ENCODE measurements at places on chromosomes 3 and 15.

- DNase-seq: no peak
Observed at GRCh38 chr15:44812029-44812517, 75.7 kb downstream of the TRIM69 start.

DNA sequence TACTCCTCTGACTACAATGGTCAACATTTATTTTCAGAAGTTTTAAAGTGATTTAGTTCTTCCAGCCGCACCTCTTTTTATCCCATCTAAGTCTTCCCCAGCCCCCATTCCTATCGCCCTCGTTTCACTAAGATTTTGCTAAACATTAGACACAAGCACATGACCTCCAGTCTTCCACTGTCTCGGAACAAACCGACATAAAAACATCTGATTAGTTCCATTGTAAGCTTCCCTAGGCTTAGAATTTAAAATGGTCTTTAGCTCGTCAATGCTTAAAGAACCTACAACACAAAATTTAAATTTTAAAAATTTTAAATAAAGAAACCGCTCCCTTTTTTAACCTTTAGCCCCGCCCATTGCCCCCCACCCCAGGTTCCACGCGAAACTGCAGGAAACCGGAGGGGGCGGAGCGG, 284 bp upstream of the TSC22D2 start:
- no peak for DNase-seq

DNA sequence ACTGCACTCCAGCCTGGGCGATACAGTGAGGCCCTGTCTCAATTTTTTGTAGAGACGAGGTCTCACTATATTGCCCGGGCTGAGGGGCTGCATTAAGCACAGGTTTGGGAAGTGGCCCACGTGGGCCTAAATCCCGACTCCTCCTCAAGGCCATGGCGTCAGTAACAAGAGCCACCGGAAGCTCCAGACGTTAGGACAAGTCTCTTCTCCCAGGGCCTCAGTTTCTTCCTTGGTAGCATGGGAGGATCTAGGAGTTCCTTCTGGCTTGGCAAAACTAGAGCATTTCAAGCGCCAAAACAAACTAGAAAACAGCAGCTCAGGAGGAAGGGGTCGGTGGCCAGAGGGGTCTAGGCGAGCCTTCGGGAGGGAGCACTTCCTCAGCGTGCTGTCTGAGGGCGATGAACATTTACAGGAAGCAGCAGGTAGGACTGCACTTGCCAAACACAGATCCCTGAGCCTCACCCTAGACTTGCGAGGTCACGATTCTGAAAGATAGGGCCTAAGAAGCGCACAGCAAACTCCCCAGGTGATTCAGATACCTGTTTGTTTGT, 536 bp downstream of the SNAPC5 start:
- DNase-seq: no peak

- DNase-seq: no peak
Observed at GRCh38 chr15:76756381-76756780, 148.8 kb downstream of the SCAPER start.

- DNase-seq: no peak
Observed at GRCh38 chr3:13042127-13042701, 31.0 kb downstream of the IQSEC1 start.

GRCh38 chr3:154102225-154102624, 19.0 kb upstream of the ARHGEF26 start:
- DNase-seq: no peak

- DNase-seq: no peak
Observed at GRCh38 chr3:162525771-162526170, 1029.2 kb downstream of the OTOL1 start.

DNA sequence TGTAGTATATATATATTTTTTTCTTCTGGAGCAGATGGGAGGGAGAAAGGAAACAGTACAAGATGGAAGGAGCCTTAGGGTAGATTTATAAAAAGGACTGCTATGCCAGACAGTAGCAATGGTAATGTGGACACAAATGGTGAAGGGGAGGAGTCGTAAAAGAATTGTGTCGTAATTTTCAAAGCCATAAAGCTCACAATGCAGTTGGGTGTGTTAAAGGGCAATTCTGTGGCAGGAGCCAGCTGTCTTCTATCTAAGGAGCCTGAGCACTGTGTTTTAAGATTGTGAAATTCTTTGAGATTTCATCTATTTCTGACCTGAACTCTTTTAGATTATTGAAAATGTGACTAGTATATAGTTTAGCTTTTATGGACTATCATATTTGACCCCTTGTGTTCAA, 58.9 kb downstream of the CNOT10 start:
- no peak for DNase-seq

DNA sequence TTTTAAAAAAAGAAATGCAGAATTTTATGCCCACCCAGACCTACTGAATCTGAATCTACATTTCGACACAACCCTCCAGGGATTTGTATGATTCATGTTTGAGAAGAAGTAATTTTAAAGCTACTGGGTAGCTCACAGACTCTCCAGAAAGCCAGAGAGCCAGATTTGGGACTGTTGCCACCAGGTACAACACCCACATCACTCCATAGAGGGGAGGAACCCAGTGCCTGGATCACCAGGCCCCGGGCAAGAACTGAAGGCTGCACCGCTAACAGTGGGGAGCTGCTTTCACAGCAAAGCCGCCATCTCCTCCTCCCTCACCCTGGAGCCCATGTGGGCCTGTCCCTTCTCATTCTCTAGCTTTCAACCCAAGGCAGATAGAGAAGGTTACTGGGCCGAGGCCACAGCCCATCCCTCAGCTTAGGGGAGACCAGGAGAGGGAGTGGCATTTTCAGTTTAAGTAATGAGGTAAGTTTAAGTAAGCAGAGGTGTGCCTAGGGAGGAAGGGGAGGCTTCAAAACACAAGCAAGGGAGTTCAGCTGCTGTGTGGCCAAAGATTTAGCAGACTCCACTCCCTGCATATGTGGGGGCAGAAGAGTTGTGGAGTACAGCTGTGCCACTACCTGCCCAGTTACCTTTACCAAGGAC, 109.8 kb downstream of the IL12A start:
- no peak for DNase-seq

- no peak for DNase-seq
Observed at GRCh38 chr15:25795712-25796111, 67.4 kb downstream of the ATP10A start.

DNA sequence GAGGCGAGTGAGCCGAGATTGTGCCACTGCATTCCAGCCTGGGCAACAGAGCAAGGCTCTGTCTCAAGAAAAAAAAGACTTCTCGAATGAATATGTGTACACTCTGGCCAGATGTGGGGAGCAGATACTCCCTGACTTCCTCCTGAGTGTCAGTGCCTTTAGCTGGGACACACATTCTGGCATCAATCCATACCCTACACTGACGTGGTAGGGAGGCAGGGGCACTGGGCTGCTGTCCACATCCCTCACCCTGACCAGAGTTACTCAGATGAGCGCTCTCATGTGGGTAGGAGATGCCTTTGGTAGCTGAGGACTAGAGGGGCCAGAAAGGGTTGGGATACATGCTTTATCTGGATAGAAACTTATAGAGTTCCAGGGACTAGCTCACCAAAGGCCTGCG, 15.6 kb downstream of the LIMD1 start:
- DNase-seq: no peak

GRCh38 chr15:45855210-45855906, 220.5 kb downstream of the SQOR start:
- no peak for DNase-seq

DNA sequence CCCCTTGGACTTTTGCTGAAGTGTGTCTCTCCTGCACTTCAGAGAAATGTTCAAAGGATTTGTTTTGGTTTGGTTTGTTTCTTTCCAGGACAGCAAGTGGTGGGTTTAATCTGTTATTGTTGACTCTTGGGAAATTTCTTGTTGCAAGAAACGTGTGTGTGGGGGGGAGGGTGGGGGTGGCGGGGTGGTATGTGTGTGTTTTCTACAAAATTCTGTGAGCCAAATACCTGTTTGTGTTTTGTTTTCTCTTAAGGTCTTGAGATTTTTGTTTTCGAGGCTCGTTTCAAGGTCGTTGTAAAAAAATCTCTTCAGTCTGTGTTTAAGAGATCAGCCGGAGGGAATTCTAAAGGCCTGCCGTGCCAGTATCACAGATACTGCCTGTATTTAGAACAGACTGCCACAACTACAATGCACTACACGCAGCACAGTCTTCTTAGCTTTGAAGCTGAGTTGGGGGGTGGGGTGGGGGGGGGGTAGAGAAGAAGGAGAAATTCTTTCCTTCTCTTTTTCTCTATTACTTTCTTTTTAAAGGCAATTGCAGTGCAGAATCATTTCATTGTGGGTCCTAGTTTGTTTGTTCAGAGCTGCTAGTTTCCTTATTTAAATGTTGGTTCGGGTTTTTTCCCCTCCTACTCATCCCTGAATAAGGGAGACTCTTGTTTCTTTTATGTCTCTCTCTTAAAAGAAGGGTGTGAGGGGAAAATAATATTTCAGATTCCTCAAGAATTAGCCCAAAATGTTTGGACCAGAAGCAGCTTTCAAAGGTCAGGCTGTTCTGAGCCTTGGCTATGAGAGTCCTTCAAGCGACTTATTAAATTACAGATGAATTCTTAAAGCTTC, 1.4 kb upstream of the BCL6 start:
- no peak for DNase-seq

DNA sequence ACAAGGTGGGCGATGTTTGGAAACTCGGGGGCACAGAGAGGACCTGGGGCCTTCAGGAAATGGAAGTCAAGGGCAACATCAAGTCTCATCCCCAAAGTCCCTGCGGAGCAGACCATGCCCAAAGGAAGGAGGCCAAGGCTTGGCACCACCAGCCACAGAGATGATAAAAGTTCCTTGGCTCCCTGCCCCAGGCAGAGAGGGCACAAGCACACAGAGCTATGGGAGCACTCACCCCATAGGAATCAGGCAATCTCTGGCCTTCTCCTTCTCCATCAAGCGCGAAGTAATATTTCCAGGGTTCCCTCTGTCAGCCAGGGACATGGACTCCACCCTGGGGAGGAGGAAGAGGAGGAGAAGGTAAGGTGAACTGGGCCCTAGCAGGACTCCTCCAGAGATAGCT, 7.9 kb downstream of the ACAA1 start:
- DNase-seq: no peak

- no peak for DNase-seq
Observed at GRCh38 chr15:40793216-40793989, 13.5 kb upstream of the ZFYVE19 start.

- no peak for DNase-seq
Observed at GRCh38 chr3:139326707-139327106, 17.1 kb upstream of the MRPS22 start.

- DNase-seq: no peak
Observed at GRCh38 chr3:133765256-133765655, 19.1 kb downstream of the TF start.

- DNase-seq: no peak
Observed at GRCh38 chr3:114133947-114134346, 44.9 kb downstream of the DRD3 start.

DNA sequence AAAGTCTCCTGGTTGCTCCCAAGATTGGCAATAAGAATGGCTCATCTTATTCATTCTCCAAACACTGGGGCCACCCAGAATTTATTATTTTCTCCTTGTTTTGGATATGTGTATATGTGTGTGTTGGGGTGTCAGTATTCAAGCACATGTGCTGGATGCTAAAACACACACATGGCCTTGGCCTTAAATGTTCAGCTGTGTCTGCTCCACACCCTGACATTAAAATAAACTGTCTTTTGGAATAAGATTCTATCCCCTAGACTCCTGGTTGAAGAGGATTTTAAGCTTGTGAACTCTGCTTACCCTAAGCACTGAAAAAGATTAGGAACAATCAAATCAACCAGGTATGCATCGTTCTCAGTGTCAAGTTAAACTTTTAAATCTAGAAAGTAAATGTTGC, 382.9 kb upstream of the MCTP2 start:
- DNase-seq: no peak

GRCh38 chr15:47707391-47707790, 9.9 kb upstream of the SEMA6D start:
- DNase-seq: no peak

- DNase-seq: no peak
Observed at GRCh38 chr15:58407236-58407775, 24.5 kb upstream of the LIPC start.

DNA sequence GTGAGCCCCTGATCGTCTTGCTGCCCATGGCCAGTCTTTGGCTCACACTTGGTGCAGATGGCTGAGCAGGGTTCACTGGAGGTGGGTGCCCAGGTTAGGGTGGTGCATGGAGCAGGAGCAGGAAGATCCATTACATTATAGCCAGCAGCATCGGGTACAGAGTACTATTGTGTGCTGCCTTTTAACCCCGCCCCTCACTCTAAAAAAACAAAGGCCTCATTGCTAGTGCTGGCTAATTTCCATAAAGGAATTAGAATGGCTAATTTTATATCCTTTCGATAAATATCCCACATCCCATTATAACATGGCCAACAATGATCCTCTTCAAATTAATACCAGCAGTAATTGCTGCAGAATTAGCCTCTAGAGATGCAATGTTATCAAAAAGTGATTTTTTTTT, 45.8 kb upstream of the PPP4R2 start:
- no peak for DNase-seq

- DNase-seq: no peak
Observed at GRCh38 chr3:60126511-60127304, 1076.9 kb upstream of the CFAP20DC start.

DNA sequence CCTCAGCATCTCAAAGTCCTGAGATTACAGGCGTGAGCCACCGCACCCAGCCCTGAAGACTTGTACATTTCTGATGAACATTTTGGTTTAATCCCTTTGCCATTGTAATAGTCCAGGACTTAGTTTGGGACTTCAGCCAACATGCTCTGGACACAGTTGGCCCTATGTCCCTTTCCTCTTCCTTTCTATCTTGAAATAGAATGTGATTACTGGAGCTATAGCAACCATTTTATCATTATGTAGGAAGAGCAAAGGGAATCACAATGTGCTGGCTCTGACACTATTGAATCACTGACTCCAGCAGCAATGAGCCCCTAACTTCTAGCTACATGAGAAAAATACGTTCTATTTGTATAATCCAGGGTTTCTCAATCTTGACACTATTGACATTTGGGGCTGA, 34.8 kb upstream of the MRPL3 start:
- no peak for DNase-seq

DNA sequence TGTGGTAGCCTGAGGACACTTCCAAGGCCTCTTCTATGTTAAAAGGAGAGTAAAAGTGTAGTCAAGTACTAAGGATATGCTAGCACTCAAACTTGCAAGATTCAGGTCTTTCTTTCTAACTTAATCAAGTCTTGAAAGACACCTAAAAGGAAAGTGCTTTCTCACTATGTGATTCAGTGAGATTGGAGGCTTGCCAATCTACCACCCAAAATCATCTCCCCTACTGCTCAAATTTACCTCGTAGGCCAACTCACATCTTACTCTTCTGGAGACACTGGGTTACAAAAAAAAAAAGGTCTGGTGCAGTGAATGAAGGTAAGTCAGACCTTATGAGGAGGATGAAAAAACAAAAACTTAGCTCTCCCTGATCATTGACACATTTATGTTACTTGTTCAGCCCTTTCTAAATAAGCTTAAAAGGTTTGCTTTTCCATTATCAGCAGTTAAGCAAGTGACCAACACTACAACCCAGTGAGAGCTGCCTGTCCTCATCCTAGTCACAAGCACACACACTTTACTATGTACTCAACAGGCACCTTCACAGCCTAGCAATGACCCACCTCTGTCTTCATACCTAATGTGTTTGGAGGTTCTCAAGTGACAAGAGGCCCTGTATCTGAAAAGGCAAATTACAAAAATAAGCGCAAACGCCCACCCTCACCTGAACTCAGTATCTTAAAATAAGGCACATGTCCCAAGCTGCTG, 19.6 kb downstream of the SUMF1 start:
- DNase-seq: no peak
